Suppressor macrophage treated with lipopolysaccharide for 1 hour (primary cell): ENCODE measurements at places on chromosomes 11 and 22.

- DNase-seq: no peak
Observed at GRCh38 chr11:114773541-114774338, 95.4 kb downstream of the NXPE2 start.

GRCh38 chr11:3905080-3905953 lies 49.9 kb downstream of the STIM1 start:
- DNase-seq: peak; percentile 74

DNA sequence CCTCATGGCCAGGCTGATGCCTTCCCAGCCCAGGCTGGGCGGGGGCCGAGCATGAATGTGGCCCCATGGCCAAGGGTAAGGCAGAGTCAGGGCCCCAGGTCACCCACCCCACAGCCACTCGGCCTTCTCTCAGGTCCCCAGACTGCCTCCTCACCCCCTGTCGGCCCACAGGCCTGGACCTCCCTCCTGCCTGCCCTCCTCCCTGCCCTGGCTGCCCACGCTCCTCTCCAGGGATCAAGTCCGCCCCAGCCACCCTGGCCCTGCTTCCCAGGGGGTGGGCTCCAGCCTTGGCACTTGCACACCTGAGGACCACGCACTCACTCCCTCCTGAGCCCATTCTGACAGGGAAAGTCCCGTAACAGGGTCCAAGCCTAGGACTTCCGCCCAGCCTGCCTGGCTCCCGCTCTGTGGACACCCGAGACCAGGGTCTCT lies 37.8 kb upstream of the TH start:
- no peak for DNase-seq

GRCh38 chr11:75697906-75698581 lies 19.6 kb upstream of the MOGAT2 start:
- DNase-seq: no peak

DNA sequence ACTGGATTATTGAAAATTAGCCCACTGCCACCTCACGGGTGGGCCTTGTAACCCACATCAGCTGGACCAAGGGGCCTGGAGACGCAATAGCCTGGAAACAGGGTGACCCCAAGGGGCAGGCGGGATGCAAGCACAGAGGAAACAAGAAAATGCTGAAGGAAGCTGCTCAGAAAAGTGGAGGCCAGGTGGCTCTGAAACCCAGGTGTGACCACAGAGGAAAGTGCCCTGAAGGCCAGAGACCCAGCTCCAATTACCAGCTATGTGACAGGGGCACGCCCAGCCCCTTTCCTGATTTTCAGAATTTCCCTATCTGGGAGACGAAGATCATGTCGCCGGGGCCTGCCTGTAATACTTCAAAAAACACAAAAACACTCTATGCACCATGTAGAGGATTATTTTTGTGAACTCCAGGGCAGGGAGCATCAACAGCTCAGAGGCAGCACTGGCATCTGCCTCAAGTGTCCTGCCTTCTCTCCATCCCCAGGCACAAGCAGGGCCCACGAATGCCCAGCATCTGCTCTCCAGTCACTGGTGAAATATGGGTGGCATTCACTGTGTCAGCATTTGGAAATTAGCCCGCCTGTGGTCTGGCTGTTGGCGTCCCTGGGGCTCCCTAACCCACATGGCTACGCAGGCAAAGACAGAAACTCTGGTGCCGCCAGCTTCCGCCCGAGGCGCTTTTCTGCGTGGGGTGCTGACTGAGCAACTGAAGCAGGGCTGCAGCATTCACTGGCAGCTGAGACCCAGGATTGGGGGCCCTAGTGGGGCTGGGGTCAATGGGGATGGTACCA lies 6.3 kb downstream of the KCNJ1 start:
- no peak for DNase-seq

- DNase-seq: no peak
Observed at GRCh38 chr11:120501976-120502755, 9.4 kb upstream of the GRIK4 start.

GRCh38 chr11:23318670-23319069 lies 458.4 kb upstream of the CCDC179 start:
- no peak for DNase-seq
